ENCODE measurements at places on chromosomes 13 and 19. TPM values are rescaled to one million over a fixed set of nuclear protein-coding genes. Genes with fewer than 3 reads are reported as not detected.

ZNF649 gene
- total RNA-seq: 7.8 TPM

HCST gene
- 1.9 TPM for total RNA-seq

TMPRSS9 gene
- total RNA-seq: 0.10 TPM

ZNF548 gene
- 27.1 TPM for total RNA-seq

GPR18 gene
- not detected for total RNA-seq

URAD gene
- not detected for total RNA-seq

KIR2DL3 gene
- total RNA-seq: not detected

USP12 gene
- 16.6 TPM for total RNA-seq

AMER2 gene
- total RNA-seq: not detected

PALM3 gene
- under 0.01 TPM for total RNA-seq

TICAM1 gene
- 2.4 TPM for total RNA-seq

FPR2 gene
- 8.1 TPM for total RNA-seq

ZNF486 gene
- 7.8 TPM for total RNA-seq

IGFL1 gene
- not detected for total RNA-seq

PLPP2 gene
- 0.48 TPM for total RNA-seq

CCDC61 gene
- total RNA-seq: 8.8 TPM

PPP1R37 gene
- 30.5 TPM for total RNA-seq

ANGPTL8 gene
- total RNA-seq: not detected

SELENOV gene
- not detected for total RNA-seq

CYP4F8 gene
- total RNA-seq: not detected

KLK8 gene
- not detected for total RNA-seq

SPIB gene
- not detected for total RNA-seq

PGLYRP1 gene
- not detected for total RNA-seq

KIR3DL1 gene
- total RNA-seq: not detected

ZNF557 gene
- 9.4 TPM for total RNA-seq

USHBP1 gene
- not detected for total RNA-seq

EFNB2 gene
- total RNA-seq: 11.6 TPM

IFNL1 gene
- total RNA-seq: not detected

ZNF729 gene
- total RNA-seq: not detected

CBLC gene
- not detected for total RNA-seq

CRB3 gene
- total RNA-seq: not detected

PBX4 gene
- 3.0 TPM for total RNA-seq

STAP2 gene
- total RNA-seq: 30.2 TPM

CLEC17A gene
- total RNA-seq: not detected

ATP1A3 gene
- total RNA-seq: 0.10 TPM

ZIC2 gene
- not detected for total RNA-seq

ZNF665 gene
- total RNA-seq: 3.6 TPM

CGB7 gene
- 0.72 TPM for total RNA-seq

LGI4 gene
- not detected for total RNA-seq

All from RPMI7951 (cell line).